ENCODE measurements at places on chromosomes 16 and 17.
A peak's percentile ranks its signal among the peaks of the same experiment; 100 is the strongest.

DNA sequence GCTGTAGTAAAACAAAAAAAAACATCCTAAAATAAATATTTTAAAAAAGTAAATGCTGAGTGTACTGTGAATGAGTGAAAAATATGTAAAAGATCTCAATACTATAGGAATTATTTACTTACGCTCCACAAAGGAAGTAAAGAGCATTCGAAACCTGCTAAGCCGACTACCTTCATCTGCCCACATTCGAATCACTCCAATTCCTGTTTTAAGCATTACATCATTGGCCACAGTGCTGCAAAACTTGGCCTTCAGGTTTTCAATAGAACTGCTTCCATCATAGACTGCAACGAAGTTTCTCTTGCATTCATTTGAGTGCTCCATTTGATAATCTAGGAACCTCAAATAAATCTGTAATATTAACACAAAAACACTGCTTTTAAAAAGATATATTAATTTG, 34.4 kb downstream of the NETO2 start:
- no peak for DNase-seq

DNA sequence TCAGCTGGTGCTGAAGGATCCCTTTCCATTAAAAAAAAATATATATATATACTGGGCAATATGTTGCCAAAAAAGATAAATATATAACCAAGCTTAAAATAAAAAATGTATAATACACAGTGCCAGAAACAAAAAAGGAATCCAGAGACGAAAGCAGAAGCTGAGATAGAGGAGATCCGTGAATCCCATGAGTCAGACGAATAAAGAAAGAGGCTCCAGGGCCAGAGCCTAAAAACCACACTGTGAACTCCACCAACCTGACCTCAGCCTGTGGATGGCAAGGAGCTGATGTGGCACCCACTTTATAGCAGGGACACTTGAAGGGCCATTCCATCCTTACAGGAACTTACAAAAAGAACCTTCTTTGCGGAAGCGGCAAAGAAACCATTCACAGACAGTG, 34.8 kb downstream of the PITPNM3 start:
- no peak for DNase-seq

DNA sequence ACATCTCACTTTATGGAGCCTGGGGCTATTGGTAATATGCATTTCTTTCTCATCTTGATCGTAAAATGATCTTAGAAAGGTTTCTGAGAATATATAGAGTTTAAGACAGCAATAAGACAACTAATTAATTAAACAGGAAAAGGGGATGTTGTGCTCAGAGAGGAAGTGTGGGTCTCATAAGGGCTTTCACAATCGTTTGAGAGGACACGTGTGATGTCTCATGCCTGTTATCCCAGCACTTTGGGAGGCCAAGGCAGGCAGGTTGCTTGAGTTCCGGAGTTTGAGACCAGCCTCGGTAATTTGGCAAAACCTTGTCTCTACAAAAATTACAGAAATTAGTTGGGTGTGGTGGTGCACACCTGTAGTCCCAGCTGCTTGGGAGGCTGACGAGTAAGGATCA, 295.6 kb downstream of the WWOX start:
- no peak for DNase-seq

GRCh38 chr17:33299115-33299514, 6.0 kb upstream of the ASIC2 start:
- no peak for DNase-seq

DNA sequence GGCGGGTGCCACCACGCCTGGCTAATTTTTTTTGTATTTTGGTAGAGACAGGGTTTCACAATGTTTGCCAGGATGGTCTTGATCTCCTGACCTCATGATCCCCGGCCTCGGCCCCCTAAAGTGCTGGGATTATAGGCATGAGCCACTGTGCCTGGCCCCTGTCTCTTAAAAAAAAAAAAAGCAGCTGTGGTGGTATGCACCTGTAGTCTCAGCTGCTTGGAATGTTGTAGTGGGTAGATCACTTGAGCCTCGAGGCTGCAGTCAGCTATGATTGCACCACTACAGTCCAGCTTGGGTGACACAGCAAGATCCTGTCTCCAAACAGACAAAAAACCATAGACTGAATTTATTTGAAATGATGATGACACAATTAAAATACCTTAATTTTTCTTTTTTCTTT, 24.3 kb downstream of the CDK12 start:
- no peak for DNase-seq

GRCh38 chr16:54201200-54201599, 85.4 kb downstream of the IRX3 start:
- no peak for DNase-seq

DNA sequence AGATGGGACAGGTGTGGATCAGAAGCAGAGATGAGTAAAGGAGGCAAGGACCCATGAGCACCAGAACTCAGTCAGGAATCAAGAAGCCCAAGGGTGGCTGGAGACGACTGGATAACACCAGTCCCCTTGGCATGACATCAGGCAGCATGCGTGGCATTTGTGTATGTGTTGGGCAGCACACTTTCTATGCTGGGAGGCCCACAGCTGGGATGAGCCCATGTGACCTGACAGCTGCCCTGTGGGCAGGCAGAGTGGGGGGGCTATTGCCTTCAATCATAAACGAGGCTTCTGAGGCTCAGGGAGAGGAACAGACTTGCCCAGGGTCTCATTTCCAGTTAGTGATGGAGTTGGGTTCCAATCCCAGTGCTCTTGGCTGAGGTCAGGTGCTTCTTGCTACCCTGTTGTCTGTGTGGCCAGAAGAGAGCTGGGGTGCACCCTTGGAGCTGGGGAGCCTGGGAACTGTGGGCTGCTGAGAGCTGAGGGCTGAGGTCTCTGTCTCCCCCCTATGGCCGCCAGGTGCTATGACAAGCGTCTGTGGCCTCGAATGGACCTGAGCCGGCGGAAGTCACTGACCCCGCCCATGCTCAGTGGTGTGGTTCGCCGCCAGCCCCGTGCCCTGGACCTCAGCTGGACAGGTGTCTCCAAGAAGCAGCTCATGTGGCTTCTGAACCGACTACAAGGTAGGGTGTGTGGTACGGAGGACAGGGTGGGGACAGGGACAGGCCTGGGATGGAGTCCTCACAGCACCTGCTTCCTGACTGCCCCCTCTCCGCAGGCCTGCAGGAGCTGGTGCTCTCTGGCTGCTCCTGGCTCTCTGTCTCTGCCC, 7.1 kb upstream of the ORAI3 start:
- peak; percentile 53 for DNase-seq

GRCh38 chr16:8812162-8812843, 14.7 kb downstream of the PMM2 start:
- DNase-seq: no peak

DNA sequence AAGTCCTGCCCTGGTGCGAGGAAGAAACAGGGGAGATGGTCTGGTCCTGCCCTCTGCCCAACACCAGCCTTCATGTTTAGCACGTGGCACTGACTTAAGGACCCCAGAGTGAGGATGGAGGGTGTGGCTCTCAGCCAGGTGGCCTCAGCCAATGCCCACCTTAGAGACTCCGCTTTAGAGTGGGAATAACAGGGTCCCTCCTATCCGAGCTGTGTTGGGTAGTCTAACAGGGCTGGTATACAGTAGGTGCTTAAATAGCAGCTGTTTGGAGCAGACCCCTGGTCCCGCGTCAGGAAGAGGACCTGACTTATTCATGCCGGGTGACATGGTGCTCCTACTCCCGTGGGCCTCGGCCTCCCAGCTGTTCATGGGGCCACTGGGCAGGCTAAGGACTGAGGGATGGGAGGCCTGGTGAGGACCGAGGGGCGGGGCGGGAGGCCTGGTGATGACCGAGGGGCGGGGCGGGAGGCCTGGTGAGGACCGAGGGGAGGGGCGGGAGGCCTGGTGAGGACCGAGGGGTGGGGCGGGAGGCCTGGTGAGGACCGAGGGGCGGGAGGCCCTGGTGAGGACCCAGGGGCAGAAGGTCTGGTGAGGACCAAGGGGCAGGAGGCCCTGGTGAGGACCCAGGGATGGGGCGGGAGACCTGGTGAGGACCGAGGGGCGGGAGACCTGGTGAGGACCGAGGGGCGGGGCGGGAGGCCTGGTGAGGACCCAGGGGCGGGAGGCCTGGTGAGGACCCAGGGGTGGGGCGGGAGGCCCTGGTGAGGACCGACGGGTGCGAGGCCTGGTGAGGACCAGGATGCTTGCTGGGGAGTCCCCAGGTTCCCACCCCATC, 7.6 kb downstream of the ZFPM1 start:
- DNase-seq: no peak

DNA sequence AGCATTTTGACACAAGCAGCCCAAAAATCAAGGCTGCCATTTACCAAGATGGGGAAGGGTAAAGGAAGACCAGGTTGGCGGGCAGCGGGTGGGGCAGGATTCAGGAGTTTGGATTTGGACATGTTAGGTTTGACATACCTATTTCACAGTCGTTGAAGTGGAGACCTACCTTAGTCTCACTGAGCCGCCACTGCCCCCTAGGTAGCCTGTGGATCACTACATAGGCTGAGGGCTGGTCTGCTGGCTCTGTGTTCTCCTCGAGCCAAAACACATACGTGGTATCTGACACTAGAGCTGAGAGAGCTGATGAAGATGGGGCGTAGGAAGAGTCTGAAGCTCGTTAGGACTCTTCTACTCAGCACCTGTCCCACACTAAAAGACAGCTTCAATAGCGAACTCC, 115.1 kb downstream of the HIC1 start:
- no peak for DNase-seq

- DNase-seq: no peak
Measured at GRCh38 chr17:76983075-76983775, 115.0 kb downstream of the MGAT5B start.

GRCh38 chr16:86452451-86452850, 57.9 kb upstream of the FOXF1 start:
- DNase-seq: no peak
